ENCODE measurements at places on chromosomes 6 and 20. TPM values are rescaled to one million over a fixed set of nuclear protein-coding genes. Genes with fewer than 3 reads are reported as not detected.

The SIRPD gene
- not detected for total RNA-seq

The SSTR4 gene
- not detected for total RNA-seq

The SLC22A3 gene
- 35.7 TPM for total RNA-seq

The APCDD1L gene
- total RNA-seq: 0.06 TPM

The KCNB1 gene
- 0.44 TPM for total RNA-seq

The LRRN4 gene
- total RNA-seq: not detected

The TCF21 gene
- not detected for total RNA-seq

The TRIM10 gene
- not detected for total RNA-seq

The TFAP2A gene
- 18.7 TPM for total RNA-seq

The PI16 gene
- total RNA-seq: not detected

The OR2H1 gene
- not detected for total RNA-seq

The GTSF1L gene
- not detected for total RNA-seq

The AGER gene
- total RNA-seq: 1.7 TPM

The PSORS1C2 gene
- total RNA-seq: not detected

The ADGRF5 gene
- not detected for total RNA-seq

The MYLK2 gene
- 0.61 TPM for total RNA-seq

The TCP11 gene
- not detected for total RNA-seq

The PLCB1 gene
- total RNA-seq: 1.0 TPM

The RBPJL gene
- total RNA-seq: not detected

The MRPL18 gene
- total RNA-seq: 104 TPM

The NEDD9 gene
- 36.0 TPM for total RNA-seq

The GSTA2 gene
- total RNA-seq: not detected

The SNAP25 gene
- 16.8 TPM for total RNA-seq

The RIPPLY2 gene
- total RNA-seq: 0.64 TPM

The CALHM6 gene
- total RNA-seq: not detected

The TBXT gene
- not detected for total RNA-seq

The ADA gene
- 62.7 TPM for total RNA-seq

The TNFRSF6B gene
- 0.85 TPM for total RNA-seq

The C20orf204 gene
- total RNA-seq: 0.37 TPM

The GJA1 gene
- 83.9 TPM for total RNA-seq

The AFG1L gene
- total RNA-seq: 1.4 TPM

The SLC17A1 gene
- not detected for total RNA-seq

The NCOA6 gene
- total RNA-seq: 18.8 TPM

The FAM83D gene
- total RNA-seq: 61.6 TPM

The F13A1 gene
- not detected for total RNA-seq

The MATN4 gene
- 0.08 TPM for total RNA-seq

The SLC26A8 gene
- total RNA-seq: not detected

The LPA gene
- total RNA-seq: 0.02 TPM

The KIFC1 gene
- 43.1 TPM for total RNA-seq

The TRIM39 gene
- 8.0 TPM for total RNA-seq

The KLHDC3 gene
- 34.3 TPM for total RNA-seq

The KCNQ2 gene
- 0.50 TPM for total RNA-seq

The PDYN gene
- total RNA-seq: not detected

The NUDT3 gene
- total RNA-seq: 6.4 TPM

The WFDC5 gene
- not detected for total RNA-seq

The BPIFB2 gene
- not detected for total RNA-seq
